ENCODE measurements at places on chromosomes 7 and 10.
A peak's percentile ranks its signal among the peaks of the same experiment; 100 is the strongest.

GRCh38 chr7:22219739-22220493 lies 137.0 kb downstream of the RAPGEF5 start:
- DNase-seq, result no peak

DNA sequence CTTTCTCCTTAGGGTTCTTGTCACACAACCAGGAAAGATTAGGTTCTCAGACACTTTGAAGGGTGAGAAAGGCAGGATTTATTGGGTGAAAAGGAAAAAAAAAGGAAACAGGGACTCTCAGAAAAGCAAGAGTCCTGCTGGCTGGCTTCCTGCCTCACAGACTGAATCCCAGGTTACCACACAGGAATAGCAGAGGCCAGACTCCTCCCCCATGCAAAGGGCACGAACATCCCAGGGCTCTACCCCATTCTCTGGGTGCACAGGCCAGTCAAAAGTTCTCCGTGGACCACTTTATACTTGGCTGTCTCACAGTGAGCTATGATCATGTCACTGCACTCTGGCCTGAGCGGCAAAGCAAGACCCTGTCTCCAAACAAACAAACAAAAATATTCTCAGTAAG lies 42.6 kb downstream of the HOXA1 start:
- DNase-seq, result peak; percentile 56

GRCh38 chr7:114722562-114722961 lies 199.3 kb upstream of the MDFIC start:
- no peak for DNase-seq

DNA sequence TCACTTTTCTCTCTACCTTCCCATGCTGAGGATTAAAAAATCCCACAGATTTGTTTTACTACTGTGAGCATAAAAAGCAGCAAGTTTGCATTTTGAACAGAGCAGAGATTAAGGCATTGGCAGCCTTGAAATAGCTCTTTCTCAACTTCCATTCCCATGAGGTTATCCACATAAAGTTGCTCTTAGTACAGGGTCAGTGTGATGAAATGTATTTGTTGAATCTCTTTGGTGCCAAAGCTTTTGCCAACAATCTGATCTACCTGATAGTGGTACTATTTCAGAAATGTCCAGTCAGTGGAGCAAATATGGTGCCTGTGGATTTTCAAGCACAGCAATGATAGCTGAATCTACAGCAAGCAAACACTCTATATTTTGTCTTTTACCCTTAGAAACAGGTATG lies 254.8 kb downstream of the INHBA start:
- no peak for DNase-seq

- no peak for DNase-seq
Observed at GRCh38 chr7:154442939-154443338, 390.7 kb downstream of the DPP6 start.

Measured in islet precursor cell (in vitro differentiated cells).